Uterine smooth muscle cell (primary cell): ENCODE measurements at places on chromosomes 13 and 19. TPM values are rescaled to one million over a fixed set of nuclear protein-coding genes. Genes with fewer than 3 reads are reported as not detected.

Gene CCL25
- total RNA-seq: not detected in 2 replicates

Gene IGFL4
- under 0.01 TPM in 1 of 2 replicates, not detected in the other for total RNA-seq

Gene MEIS3
- total RNA-seq: 67.5 and 99.3 TPM in 2 replicates

Gene BCL2L12
- total RNA-seq: 3.2 and 7.5 TPM in 2 replicates

Gene DDX39A
- 75.6 and 159 TPM in 2 replicates for total RNA-seq

Gene WDR62
- total RNA-seq: 6.1 and 16.3 TPM in 2 replicates

Gene SMIM17
- 0.25 TPM in 1 of 2 replicates, not detected in the other for total RNA-seq

Gene FXYD1
- 0.33 and 0.87 TPM in 2 replicates for total RNA-seq

Gene KLK8
- not detected in 2 replicates for total RNA-seq

Gene SBSN
- total RNA-seq: 1.7 and 4.5 TPM in 2 replicates

Gene PRR36
- total RNA-seq: not detected in 2 replicates

Gene PTH2
- total RNA-seq: not detected in 2 replicates

Gene C19orf67
- not detected in 2 replicates for total RNA-seq

Gene ZNF560
- total RNA-seq: 0.11 and 0.75 TPM in 2 replicates

Gene FPR1
- total RNA-seq: 0.11 TPM in 1 of 2 replicates, not detected in the other

Gene CBLC
- total RNA-seq: not detected in 2 replicates

Gene CHST8
- not detected in 2 replicates for total RNA-seq

Gene CGB8
- not detected in 2 replicates for total RNA-seq

Gene GFY
- total RNA-seq: 0.11 TPM in 1 of 2 replicates, not detected in the other

Gene SLC25A30
- 20.8 and 32.4 TPM in 2 replicates for total RNA-seq

Gene CEACAM8
- total RNA-seq: not detected in 2 replicates

Gene ZNF490
- total RNA-seq: 10.9 and 11.0 TPM in 2 replicates

Gene AP3D1
- 109 and 150 TPM in 2 replicates for total RNA-seq

Gene TMEM238
- 0.33 and 0.75 TPM in 2 replicates for total RNA-seq

Gene NLRP12
- not detected in 2 replicates for total RNA-seq

Gene GYS1
- 23.4 and 31.5 TPM in 2 replicates for total RNA-seq

Gene DNAAF3
- 0.33 and 0.75 TPM in 2 replicates for total RNA-seq

Gene OR7C1
- not detected in 2 replicates for total RNA-seq

Gene PGLYRP1
- not detected in 2 replicates for total RNA-seq

Gene CABP5
- total RNA-seq: not detected in 2 replicates

Gene FAM83E
- 0.25 and 0.77 TPM in 2 replicates for total RNA-seq
